Cortex of kidney (tissue), 1 donor: ENCODE measurements at places on chromosomes 6 and 20.

GRCh38 chr6:128432394-128432793 lies 88.0 kb downstream of the PTPRK start:
- no peak for DNase-seq

- no peak for DNase-seq
These were observed 164.9 kb downstream of the SCML4 start for GRCh38 chr6:107658920-107659865.

GRCh38 chr6:143742070-143742954 lies 64.5 kb downstream of the PHACTR2 start:
- no peak for DNase-seq

DNA sequence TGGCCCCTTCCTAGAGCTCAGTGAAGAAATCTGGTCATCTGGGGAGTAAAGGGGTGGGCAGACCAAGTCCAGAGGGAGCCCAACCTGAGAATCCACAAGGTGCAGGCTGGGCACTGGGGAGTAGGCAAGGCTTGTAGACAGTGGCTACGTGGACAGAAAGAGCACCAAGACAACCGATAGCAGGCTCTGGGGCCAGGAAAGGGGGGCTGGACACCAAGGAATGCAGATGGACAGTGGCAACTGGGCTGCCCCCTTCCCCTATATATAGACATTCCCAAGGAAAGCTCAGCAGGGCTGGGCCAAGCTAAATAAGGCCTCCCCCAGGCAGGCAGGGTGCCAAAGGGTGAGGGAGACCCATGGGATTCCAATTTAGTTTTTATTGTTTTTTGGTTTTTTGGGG lies 1.5 kb upstream of the TNNC2 start:
- no peak for DNase-seq

GRCh38 chr20:48621376-48622078 lies 206.3 kb downstream of the PREX1 start:
- no peak for DNase-seq

- no peak for DNase-seq
These were observed 19.6 kb upstream of the DSE start for GRCh38 chr6:116351101-116351500.

- no peak for DNase-seq
These were observed 5.8 kb upstream of the ATXN1 start for GRCh38 chr6:16766836-16767745.

DNA sequence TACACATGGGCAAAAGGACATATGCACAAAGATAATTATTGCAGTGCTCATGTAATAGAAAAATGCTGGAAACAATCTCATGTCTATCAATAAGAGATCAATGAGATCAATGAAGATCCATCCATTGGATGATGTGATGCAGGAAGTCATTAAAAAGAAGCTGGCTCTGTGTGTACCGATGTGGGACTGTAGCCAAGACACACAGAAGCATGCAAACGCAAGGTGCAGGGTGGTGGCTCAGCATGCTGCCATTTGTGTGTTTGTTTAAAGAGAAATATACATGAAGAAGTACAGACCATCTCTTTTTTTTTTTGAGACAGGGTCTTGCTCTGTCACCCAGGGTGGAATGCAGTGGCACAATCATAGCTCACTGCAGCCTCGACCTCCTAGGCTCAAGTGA lies 33.1 kb upstream of the KCNB1 start:
- DNase-seq, result no peak

- DNase-seq, result no peak
These were observed 73.4 kb downstream of the ISM1 start for GRCh38 chr20:13294522-13294921.

- DNase-seq, result no peak
These were observed 13.2 kb upstream of the SFT2D1 start for GRCh38 chr6:166355552-166355951.

- DNase-seq, result no peak
These were observed 55.1 kb downstream of the STAU1 start for GRCh38 chr20:49132995-49133478.

DNA sequence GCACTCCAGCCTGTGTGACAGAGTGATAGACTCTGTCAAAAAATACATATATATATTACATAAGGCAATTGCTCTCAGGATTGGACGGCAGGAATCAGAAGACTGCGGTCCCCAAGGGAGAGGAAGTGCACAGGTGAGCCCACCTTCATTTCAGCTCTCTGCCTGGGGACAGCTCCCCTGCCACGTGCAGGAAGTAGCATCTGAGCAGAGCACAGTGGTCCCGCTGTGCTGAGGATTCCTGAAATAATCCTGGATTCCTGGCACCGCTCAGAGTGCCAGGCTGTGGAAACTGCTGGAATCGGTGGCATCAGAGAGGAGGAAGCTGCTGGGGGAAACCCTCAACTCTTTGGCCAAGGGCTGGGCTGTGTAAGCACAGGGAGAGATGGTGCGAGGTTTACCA lies 27.7 kb downstream of the NFATC2 start:
- no peak for DNase-seq

GRCh38 chr6:43770372-43771209 lies 580 bp downstream of the VEGFA start:
- no peak for DNase-seq

DNA sequence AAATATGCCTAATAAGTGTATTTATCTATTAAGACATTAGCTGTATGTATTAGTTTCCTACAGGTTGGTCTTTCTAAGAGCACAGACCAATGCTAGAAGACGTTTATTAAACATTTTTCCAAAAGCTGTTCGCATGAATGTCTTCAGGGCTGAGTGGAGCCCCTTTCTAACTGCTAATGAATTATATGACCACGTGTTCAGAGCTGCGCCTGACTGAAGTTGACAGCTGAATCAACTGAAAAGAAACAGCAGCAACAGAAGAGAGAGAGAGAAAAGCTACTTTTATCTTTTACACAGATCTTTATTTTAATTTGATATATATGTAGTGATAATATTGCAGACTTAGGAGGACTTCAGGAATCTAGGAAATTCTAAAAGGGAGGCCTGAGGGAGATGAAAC lies 75.2 kb upstream of the ARID1B start:
- DNase-seq, result no peak

DNA sequence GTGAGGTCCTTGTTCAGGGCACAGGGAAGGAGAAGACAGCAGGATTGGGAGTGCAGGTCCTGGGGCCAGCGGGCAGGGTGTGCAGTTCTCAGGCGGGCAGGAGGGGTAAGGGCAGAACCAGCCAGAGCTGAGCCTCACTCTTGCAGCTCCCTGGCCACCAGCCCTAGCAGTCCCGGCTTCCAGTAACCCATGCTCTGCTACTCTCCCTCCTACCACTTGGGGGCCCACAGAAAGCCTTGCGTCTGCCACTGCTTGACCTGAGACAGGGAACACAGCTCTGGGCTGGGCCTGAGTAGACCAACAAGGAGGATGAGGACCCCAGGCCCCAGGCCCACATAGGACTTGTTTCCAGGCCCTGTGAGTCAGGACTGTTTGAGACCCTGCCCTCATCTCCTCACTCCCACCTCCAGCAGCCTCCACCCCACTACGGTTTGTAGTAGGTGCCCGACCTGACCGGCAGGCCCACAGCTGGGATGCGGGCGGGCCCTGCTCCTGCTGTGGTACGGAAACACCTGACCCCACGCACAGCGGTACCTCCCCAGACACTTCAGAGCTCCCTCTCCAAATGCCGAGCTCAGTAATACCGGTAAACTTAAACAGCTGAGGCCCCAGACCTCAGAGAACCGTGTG lies 39.2 kb downstream of the KCNK5 start:
- no peak for DNase-seq
